Skeletal muscle cell (primary cell): ENCODE measurements at places on chromosomes 5 and 9.

DNA sequence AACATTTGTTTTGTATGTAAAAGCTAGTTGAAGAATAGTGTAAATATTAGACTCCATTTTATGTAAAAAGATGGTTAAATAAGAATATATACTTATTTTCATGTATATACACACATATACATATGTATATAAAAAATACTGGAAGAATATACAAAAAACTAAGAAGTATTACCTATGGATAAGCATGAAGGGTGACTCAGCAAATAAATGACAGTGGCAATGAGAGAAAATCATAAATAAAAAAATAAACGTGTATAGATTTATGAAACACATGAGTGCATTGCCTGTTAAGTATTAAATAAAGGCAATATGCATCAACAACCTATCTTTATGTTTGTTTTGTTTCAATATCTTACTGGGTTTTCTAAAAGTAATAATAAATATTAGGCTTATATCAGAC lies 435.3 kb downstream of the CYLC2 start:
- DNase-seq = no peak

GRCh38 chr9:89352874-89353649 lies 34.8 kb downstream of the SECISBP2 start:
- no peak for DNase-seq

GRCh38 chr9:96236854-96237550 lies 65.0 kb downstream of the HSD17B3 start:
- DNase-seq = no peak

GRCh38 chr5:165321912-165322311 lies 1816.5 kb downstream of the MAT2B start:
- DNase-seq = peak; percentile 21

GRCh38 chr5:137901011-137901817 lies 12.0 kb downstream of the PKD2L2 start:
- no peak for DNase-seq
